ENCODE measurements at places on chromosomes 4 and X. TPM values are rescaled to one million over a fixed set of nuclear protein-coding genes. Genes with fewer than 3 reads are reported as not detected.

Gene SHISA3
- total RNA-seq, result not detected

Gene P2RY10
- total RNA-seq, result not detected

Gene TMSB4X
- 8,566 TPM for total RNA-seq

Gene RAB33A
- total RNA-seq, result 0.75 TPM

Gene AWAT2
- not detected for total RNA-seq

Gene MFAP3L
- not detected for total RNA-seq

DNA sequence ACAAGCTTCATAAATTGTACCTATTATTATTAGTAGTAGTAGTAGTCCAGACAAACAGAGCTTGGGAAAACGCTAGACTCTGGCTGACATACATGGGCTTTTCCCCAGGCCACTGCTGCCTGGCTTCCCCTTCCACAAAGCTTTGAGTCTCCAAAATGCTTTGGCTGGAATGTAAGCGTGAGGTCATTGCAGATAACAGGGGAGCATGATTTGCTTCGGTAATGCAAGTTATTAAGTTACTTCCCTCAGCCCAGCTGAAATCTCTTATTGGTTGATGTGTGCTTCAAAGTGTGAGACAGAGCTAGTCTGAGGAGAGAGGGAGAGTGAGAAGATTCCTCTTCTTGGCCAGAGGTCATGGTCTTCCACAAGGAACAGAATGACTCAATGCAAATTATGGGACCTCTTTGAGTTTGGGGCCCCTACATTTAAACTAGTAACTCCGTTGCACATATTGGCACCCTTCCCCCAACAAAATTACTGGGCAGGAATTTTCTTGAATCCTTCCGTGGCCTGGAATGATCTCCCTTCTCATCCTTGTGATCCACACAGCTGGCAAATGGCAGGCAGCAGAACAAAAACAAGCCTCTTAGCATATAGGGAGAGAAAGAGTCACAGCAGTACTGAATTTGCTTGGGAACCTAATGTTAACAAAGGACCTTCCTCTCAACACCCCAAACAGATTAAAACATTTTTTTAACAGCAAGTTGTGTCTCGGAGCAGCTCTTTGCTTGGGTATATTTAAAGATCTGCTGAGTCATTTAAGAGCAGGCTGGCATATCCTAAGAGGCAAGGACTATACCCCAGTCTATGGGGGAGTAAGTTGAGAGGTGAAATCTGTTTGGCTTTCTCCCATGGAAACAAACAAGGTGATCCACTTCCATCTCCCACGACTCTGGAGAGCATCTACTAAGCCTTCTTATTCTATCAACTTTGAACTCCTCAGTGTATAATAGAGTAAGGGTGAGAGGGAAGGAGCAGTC lies 19.9 kb downstream of the AR start:
- no peaks in the 10 kb centered on the region for H3K4me1 ChIP-seq
- no peak for DNase-seq
- no peaks in the 10 kb centered on the region for H3K36me3 ChIP-seq
- H3K27me3 ChIP-seq, result no peaks in the 10 kb centered on the region
- H3K27ac ChIP-seq, result no peak overlapping the region

DNA sequence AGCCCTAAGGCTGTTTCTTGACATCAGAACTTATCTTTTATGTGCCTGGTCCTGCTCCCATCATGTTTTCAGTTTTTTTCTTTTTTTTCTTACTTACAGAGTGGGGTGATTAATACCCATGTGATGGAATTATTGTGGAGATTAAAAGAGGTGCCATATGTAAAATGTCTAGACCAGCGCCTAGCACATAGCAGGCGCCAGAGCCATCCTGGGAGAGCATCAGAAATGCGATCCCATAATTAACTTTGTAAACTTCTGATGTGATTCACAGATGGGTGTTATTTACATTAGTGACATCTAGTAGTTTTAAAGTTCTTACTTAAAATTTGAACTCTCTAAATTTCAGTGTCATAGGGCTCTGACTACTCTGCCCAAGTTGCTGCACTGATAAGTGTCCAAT lies 66.2 kb upstream of the PGRMC2 start:
- no peaks in the 10 kb centered on the region for H3K36me3 ChIP-seq
- H3K27me3 ChIP-seq, result no peaks in the 10 kb centered on the region
- H3K27ac ChIP-seq, result peak overlapping the region; percentile 94
- H3K4me1 ChIP-seq, result peaks cover 81% of the 10 kb centered on the region
- no peak for DNase-seq

GRCh38 chrX:40104630-40104984 lies 6.8 kb upstream of the BCOR start:
- peaks cover 44% of the 10 kb centered on the region for H3K4me1 ChIP-seq
- H3K27me3 ChIP-seq, result no peaks in the 10 kb centered on the region
- peak; percentile 73 for DNase-seq
- no peaks in the 10 kb centered on the region for H3K36me3 ChIP-seq
- H3K4me3 ChIP-seq, result peak overlapping the region; percentile 53

- no peak overlapping the region for H3K4me3 ChIP-seq
- H3K27ac ChIP-seq, result no peak overlapping the region
- H3K36me3 ChIP-seq, result no peaks in the 10 kb centered on the region
- H3K27me3 ChIP-seq, result no peaks in the 10 kb centered on the region
- no peak for DNase-seq
Observed at GRCh38 chr4:108292229-108292628, 123.5 kb upstream of the LEF1 start.

DNA sequence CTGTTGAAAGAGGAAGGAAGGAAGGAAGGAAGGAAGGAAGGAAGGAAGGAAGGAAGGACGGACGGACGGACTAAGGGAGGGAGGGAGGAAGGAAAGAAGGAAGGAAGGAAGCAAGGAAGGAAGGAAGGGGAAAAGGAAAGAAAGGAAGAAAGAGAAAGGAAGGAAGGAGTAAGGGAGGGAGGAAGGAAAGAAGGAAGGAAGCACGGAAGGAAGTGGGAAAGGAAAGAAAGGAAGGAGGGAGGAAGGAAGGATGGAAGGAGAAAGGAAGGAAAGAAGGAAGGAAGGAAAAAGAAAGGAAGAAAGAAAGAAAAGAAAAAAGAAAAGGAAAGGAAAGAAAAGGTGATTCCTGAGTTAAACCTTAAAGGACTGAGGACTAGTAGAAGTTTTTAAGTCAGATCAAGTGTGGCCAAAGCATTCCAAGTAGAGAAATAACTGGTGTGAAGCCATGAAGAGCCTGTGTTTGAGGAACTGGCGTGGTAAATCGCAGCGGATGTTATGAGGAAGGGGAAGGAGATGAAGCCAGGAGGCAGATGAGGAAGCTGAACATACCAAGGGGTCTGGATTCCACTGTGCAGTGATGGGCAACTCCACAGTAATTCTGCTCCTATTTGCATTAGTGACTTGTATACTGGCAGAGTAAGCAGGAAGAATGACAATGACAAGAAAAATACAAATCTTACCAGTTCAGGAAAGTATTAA lies 163.5 kb downstream of the MGST2 start:
- no peaks in the 10 kb centered on the region for H3K27me3 ChIP-seq
- no peaks in the 10 kb centered on the region for H3K36me3 ChIP-seq
- H3K4me3 ChIP-seq, result no peak overlapping the region
- no peaks in the 10 kb centered on the region for H3K4me1 ChIP-seq

GRCh38 chrX:39642071-39642470 lies 455.7 kb downstream of the BCOR start:
- no peak overlapping the region for H3K27ac ChIP-seq
- no peak overlapping the region for H3K4me3 ChIP-seq
- DNase-seq, result no peak
- no peaks in the 10 kb centered on the region for H3K4me1 ChIP-seq
- no peaks in the 10 kb centered on the region for H3K36me3 ChIP-seq

GRCh38 chr4:57064811-57065711 lies 45.1 kb downstream of the IGFBP7 start:
- H3K4me1 ChIP-seq, result peaks cover 91% of the 10 kb centered on the region
- H3K27me3 ChIP-seq, result no peaks in the 10 kb centered on the region
- peaks cover 20% of the 10 kb centered on the region for H3K36me3 ChIP-seq
- no peak overlapping the region for H3K4me3 ChIP-seq
- peak overlapping the region; percentile 75 for H3K27ac ChIP-seq

DNA sequence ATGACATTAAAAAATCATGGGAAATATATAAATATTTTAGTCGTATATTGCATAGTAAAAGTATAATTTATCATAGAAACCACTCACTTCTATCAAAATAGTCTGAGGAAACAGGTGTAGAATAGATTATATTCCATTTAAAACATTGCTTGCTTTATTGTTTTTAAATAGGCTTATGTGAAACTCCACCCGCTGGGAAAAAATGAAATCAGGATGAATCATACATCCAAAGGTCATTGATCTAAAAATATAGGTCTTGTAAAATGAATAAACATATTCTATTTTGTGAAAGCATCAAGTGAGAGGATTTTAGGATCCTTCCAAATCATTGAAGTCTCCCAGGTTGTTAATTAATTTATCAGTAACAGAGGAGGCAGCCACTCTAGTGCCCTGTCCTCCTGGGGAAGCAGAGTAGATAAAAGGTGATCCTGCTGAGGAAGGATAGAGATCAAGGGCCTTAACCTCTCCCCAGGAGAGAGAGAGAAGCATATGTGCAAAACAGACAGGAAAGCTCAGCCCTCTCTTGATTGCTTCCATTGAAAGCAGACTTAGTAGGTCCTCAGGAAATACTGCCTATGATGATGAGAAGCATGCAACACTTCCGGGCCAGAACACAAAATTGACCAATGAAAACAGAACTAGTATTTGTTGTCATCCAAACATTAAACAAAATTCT lies 96.8 kb upstream of the MAP9 start:
- no peak overlapping the region for H3K4me3 ChIP-seq
- no peak for DNase-seq
- no peaks in the 10 kb centered on the region for H3K27me3 ChIP-seq
- no peak overlapping the region for H3K27ac ChIP-seq

DNA sequence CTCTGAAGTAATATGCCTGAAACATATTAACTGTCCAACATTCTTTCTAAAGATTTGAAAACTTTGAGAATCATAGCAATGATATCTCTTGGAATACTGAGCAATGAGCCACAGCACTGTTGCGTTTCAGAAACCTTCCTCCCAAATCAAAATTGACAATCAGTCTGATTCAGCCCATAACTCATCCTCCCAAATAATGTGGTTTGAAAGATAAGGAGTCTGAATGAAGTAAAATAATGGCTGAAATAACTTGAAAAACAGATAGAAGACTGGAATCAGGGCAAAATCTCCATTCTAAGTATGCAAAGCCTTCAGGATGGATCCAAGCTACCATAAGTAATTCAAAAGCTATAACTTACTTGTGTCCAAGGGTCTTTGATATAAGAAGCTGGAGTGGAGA lies 98.6 kb upstream of the PLS3 start:
- H3K4me3 ChIP-seq, result no peak overlapping the region
- no peaks in the 10 kb centered on the region for H3K36me3 ChIP-seq
- no peaks in the 10 kb centered on the region for H3K27me3 ChIP-seq

DNA sequence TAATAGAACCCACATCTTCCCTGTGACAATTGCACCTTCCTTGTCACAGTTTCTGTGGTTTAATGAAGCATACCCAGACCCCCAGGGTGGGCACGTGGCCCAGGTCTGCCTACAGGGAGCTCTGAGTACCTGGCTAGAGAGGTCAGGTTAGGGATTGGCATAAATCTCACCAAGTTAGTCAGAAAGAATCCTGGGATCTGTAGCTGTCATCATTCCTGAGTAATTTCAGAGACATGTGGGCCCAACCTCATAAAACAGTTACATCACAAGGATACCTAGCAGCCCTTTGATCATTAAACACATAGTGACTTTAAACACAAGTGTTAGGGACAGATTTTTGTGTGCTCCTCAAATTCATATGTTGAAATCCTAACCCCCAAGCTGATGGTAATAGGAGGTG lies 123.0 kb downstream of the KDR start:
- no peaks in the 10 kb centered on the region for H3K36me3 ChIP-seq
- no peaks in the 10 kb centered on the region for H3K27me3 ChIP-seq
- no peak for DNase-seq
- H3K4me3 ChIP-seq, result no peak overlapping the region

GRCh38 chr4:104519588-104519987 lies 24.9 kb upstream of the CXXC4 start:
- H3K27me3 ChIP-seq, result no peaks in the 10 kb centered on the region
- peaks cover 5% of the 10 kb centered on the region for H3K4me1 ChIP-seq
- H3K36me3 ChIP-seq, result no peaks in the 10 kb centered on the region
- no peak overlapping the region for H3K27ac ChIP-seq
- no peak for DNase-seq
- H3K4me3 ChIP-seq, result no peak overlapping the region
